ENCODE measurements at places on chromosomes 11 and 22.

DNA sequence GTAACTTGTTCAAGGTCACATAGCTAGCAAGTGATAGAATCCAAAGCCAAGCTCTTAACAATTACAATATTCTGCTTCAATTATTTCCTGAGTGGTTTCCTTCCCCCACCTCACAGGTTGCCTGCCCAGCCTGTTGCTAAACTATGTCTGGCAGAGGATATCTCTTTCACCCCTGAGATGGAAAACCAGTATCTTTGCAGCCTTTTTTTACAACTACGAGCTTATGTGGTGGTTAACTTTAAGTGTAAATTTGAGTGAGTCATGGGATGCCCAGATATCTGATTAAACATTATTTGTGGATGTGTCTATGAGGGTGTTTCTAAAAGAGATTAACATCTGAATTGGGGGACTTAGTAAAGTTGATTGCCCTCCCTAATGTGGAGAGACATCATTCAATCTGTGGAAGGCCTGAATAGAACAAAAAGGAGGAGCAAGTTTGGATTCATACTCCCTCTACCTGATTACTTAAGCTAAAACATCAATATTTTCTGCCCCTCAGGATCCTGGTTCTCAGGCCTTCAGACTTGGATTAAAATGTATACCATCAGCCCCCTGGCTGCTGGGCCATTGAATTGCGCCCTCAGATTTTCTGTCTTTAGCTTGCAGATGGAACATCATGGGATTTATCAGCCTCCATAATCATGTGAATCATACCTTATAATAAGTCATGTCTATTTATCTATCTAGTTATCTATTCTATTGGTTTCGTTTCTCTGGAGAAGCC is 911.9 kb downstream of the METTL15 start:
- DNase-seq, result no peak

DNA sequence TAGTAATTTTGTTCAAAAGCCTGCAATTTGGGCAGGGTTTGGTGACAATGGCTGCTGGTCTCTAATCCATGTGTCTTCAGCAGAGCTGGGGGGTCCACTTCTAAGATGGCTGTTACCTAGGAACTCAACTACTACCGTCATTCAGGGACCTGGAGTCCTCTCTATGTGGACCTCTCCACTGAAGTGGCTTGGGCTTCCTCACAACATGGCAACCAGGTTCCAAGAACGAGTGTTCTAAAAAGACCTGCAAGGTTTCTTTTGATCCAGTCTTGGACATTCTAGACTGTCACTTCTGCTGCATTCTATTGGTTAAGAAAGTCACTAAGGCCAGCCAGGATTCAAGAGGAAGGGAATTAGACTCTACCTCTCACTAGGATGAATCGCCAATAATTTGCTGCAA is 387.0 kb downstream of the NXPE2 start:
- DNase-seq, result no peak

DNA sequence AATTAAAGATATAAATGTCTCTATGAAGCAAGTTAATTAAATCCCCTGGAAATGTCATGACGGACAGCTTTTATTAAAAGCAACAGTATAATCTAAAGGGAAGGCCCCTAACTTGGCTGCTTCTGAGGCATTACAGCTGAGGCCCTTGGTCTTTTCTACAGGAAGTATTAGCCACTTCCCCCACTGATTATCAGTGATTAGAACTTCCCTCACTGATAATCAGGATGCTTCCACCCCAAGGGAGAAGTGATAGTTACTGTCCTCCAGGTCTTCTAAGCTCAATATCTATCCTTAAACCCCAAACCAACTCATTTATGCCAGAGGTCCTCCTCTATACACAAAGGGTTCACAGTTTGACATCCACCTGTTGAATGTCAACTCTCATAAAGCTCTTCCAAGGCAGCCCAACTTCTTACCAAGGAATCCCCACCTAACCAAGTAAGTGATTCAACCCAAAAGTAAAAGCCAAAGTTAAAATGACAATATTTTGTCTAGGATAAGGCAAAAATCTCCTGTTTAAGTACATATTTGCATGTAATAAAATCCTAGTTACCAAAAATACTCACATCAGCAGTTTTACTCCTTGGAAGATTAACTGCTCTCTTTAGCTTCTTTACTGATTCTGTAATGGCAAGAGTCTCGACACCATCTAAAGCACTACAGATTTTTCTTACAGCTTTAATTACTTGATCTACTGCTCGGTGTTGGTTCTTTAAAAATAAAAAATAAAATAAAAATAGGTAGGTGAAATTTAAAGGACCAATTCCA is 58.6 kb upstream of the RPS13 start:
- DNase-seq, result no peak

DNA sequence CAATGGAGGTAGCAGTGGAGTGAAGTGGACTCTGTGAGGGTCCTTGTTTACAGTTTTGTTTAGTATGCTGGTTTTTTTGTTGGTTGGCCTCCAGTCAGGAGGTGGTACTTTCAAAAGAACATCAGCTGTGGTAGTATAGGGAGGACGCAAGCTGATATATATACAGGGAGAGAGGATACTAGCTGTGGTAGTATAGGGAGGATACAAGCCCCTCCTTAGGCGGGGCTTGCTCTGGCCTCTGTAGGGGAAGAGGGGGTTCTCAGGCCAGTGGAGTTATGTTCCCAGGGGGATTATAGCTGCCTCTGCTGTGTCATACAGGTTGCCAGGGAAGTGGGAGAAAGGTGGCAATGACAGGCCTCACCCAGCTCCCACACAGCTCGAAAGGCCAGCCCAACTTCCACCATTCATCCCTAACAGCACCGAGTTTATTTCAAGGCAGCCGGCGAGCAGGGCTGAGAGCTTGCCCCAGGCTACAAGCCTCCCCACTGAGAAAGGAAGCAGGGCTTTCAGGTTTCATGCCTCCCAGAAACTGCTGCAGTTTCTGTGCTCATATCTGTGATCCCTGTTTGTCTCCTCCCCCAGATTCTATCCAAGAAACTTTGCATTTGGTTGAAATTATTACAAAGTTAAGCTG is 10.4 kb downstream of the OR52E6 start:
- no peak for DNase-seq

Data from DMS79 treated with DMSO at 0.1 percent for 48 hours (cell line).